ENCODE measurements at places on chromosomes 1 and 21. TPM values are rescaled to one million over a fixed set of nuclear protein-coding genes. Genes with fewer than 3 reads are reported as not detected.

PTGER3 gene
- 2.4 TPM for total RNA-seq

AGO4 gene
- 32.5 TPM for total RNA-seq

ECM1 gene
- total RNA-seq: 7.4 TPM

DNA sequence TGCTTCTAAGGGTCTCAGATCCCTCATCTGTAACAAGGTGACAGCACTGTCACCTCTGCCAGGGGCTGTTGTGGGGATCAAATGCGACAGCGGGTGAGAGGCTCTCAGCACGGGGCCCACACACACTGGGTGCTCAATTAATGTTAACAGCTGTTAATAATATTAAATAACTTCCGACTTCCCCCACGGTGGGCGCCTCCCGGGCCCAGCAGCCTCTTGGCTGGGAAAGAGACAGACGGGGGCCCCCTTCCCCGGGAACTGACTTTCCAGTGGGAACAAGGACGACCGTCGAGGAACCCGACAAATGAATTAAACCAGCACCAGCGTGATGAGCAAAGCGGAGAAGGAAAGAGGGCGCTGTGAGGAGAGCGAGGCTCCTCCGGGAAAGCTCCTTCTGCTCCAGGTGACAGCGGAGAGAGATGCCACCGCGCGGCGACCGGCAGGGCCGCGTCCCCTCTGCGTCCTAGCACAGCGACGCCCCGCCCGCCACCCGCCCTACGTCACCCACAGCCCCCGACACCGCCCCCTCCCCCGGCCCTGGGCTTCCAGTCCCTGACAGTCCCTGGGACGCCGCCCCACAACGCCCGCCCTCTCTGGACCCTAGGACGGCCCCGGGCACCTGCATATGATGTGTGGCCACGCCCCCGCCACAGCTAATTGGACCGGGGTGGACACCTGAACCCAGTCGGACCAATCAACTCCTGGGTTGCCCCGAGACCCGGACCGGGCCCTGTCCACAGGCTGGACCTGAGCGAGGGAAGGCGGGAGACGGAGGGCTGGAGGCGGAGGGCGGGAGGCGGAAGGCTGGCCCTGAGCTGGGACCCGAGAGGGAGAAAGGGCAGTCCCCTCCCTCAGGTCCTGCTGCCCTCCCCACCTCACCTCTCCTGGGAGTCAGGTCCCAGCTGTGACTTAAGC lies 38.2 kb downstream of the MATN1 start:
- DNase-seq: peak; percentile 86

GRCh38 chr21:26117324-26117971 lies 53.1 kb downstream of the APP start:
- no peak for DNase-seq

GRCh38 chr1:9317591-9318417 lies 25.1 kb downstream of the SPSB1 start:
- no peak for DNase-seq

- DNase-seq: no peak
Observed at GRCh38 chr1:106746448-106747085, 309.9 kb upstream of the PRMT6 start.
